Body of pancreas (tissue), 4 donors: ENCODE measurements at places on chromosomes 1 and 21. TPM values are rescaled to one million over a fixed set of nuclear protein-coding genes. Genes with fewer than 3 reads are reported as not detected.

The PRAMEF2 gene
- not detected for total RNA-seq

The RXFP4 gene
- 0.26 TPM for total RNA-seq

DNA sequence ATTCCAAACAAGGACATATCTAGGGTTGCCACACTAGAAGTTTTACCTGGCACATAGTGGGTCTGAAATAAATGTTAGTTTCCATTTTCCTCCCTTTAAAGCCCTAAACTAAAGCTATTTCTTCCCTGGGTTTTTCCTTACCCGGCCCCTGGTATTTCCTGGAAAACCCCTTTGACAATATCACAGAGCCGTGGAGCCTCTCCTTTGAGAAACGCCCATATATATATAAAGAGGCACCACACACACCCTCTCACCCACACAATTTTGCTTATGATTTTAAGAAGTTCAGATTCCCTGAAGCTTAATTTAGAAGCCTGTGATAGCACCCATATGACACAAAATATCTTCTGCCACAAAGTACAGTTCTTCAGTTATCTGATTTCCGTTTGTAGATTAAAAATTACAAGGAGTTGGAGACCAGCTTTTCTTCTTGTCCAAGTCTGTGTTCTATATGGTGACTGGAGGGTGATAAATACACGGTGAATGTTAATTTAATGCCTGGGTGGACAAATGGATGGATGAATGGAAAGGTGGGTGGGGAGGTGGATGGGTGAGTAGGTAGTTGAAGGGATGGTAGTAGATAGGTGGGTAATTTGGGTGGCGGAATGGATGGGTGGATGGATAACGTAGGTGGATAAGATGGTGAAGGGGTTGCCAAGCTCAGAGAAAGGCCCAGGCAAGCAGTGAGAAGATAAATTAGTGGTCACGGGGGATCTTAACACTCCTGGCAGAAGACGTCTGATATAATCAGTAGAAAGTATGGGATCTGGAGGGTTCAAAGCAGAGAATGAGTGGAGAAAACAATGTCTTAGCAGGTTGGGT lies 154.4 kb upstream of the FGGY start:
- peak overlapping the region; percentile 6 for H3K27ac ChIP-seq
- no peaks in the 10 kb centered on the region for H3K27me3 ChIP-seq
- DNase-seq: no peak
- H3K4me1 ChIP-seq: peaks cover 17% of the 10 kb centered on the region
- no peak overlapping the region for H3K4me3 ChIP-seq

DNA sequence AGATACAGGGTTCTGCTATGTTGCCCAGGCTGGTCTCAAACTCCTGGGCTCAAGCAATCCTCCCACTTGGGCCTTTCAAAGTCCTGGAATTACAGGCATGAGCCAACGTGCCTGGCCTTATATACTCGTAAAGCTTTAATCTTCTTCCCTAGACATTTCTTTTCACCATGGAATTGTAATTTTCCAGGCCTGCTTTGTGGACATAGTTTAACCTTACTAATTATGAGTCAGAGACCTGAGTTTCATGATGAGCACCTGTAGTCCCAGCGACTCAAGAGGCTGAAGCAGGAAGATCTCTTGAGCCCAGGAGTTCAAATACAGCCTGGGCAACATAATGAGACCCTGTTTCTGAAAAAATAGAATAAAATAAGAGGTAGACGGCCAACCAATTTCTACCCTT lies 12.3 kb downstream of the PATJ start:
- DNase-seq: no peak
- no peak overlapping the region for H3K4me3 ChIP-seq
- H3K36me3 ChIP-seq: no peaks in the 10 kb centered on the region
- peaks cover 22% of the 10 kb centered on the region for H3K4me1 ChIP-seq
- H3K27me3 ChIP-seq: no peaks in the 10 kb centered on the region
- H3K27ac ChIP-seq: no peak overlapping the region
